A549 treated with RU486 at 1 μM for 4 hours (cell line): ENCODE measurements at places on chromosomes 16 and 17. TPM values are rescaled to one million over a fixed set of nuclear protein-coding genes. Genes with fewer than 3 reads are reported as not detected.

The LRRC36 gene
- total RNA-seq = 0.13 to 0.20 TPM in 2 of 5 replicates, not detected in the others

The EXOC3L1 gene
- not detected in 5 replicates for total RNA-seq

The TUBB3 gene
- total RNA-seq = 167 to 245 TPM (median 212 TPM) in 5 replicates

The HOXB13 gene
- total RNA-seq = 1.6 to 2.4 TPM (median 2.2 TPM) in 5 replicates

The ATP2A1 gene
- 1.6 to 4.1 TPM (median 2.7 TPM) in 5 replicates for total RNA-seq

The PIPOX gene
- total RNA-seq = 0.19 to 0.35 TPM (median 0.24 TPM) in 4 of 5 replicates, not detected in the other

The SKAP1 gene
- total RNA-seq = 0.08 TPM in 1 of 5 replicates, not detected in the others

The KRTAP3-1 gene
- total RNA-seq = not detected in 5 replicates

The KRTAP2-1 gene
- total RNA-seq = not detected in 5 replicates

The CETP gene
- total RNA-seq = not detected in 5 replicates

The CRHR1 gene
- 0.15 to 0.21 TPM in 2 of 5 replicates, not detected in the others for total RNA-seq

The SLC16A11 gene
- not detected in 5 replicates for total RNA-seq

The NSF gene
- 18.7 to 23.4 TPM (median 21.7 TPM) in 5 replicates for total RNA-seq

The ZNF830 gene
- 13.1 to 18.7 TPM (median 14.6 TPM) in 5 replicates for total RNA-seq

The DOC2A gene
- total RNA-seq = 1.7 to 3.3 TPM (median 2.3 TPM) in 5 replicates

The SGSH gene
- 17.7 to 28.6 TPM (median 27.5 TPM) in 5 replicates for total RNA-seq

The SLC52A1 gene
- total RNA-seq = 0.41 to 1.00 TPM (median 0.51 TPM) in 5 replicates

The CMTM2 gene
- total RNA-seq = not detected in 5 replicates

The KRTAP3-2 gene
- 0.36 to 0.50 TPM (median 0.42 TPM) in 3 of 5 replicates, not detected in the others for total RNA-seq

The C1QTNF1 gene
- total RNA-seq = 35.7 to 47.9 TPM (median 37.7 TPM) in 5 replicates

The IRX3 gene
- 2.8 to 4.8 TPM (median 4.4 TPM) in 5 replicates for total RNA-seq

The TBC1D3C gene
- not detected in 5 replicates for total RNA-seq

The RHBDF1 gene
- total RNA-seq = 17.0 to 29.1 TPM (median 25.8 TPM) in 5 replicates

The EPOP gene
- 11.3 to 15.3 TPM (median 14.3 TPM) in 5 replicates for total RNA-seq

The HOXB2 gene
- 0.43 to 1.1 TPM (median 0.53 TPM) in 5 replicates for total RNA-seq
